ENCODE measurements at places on chromosomes 12 and 14.

DNA sequence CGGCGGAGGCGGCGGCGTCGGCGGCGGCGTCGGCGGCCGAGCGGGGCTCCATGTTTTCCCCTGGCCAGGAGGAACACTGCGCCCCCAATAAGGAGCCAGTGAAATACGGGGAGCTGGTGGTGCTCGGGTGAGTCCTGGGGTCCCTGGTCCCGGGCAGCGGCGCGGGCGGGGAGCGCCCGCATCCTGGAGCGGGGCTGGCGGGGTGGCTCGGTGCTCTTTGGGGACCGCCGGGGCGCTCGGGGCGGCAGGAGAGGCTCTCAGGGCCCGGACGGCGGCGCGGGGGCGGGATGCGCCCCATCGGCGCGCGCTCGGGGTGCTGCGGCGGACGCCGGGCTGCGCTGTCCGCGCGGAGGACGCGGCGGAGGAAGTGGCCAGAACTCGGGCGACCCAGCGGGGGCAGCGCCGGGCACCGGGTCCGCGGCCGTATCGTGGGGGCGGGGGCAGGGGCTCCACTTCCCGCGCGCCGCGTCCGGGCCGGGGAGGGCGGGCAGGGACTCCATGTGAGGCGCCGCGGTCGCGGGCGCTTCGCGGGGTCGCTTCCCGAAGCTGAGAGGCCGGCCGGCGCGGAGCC is 485 bp downstream of the PELI2 start:
- peak; percentile 85 for DNase-seq

DNA sequence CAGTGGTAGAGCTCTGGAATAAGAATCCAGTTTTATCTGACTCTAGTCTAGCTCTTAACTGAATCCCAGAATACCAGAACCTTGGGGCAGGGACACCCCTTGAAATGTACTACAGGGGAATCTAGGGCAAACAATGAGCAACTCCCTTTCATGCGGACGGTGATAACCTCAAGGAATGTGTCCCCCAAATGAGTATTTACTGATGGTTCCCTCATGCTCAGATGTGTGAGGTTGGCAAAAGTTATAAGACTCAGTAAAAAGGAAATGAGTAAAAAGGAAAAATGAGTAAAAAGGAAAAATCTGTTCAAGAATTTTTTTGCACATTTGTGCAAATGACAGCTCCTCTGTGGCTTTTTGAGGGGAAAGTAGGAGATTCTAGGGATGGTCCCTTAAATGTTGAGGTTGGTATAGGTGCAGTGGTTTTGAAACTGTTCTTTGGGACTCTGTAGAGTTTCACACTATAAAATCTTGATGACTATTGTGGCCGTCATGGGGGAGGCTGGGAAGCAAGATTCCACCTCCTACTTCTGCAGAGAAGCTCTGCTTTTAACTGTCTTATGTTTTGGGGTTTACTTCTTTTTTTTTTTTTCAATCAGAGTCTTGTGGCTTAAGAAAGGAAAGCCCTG is 58.6 kb downstream of the NRXN3 start:
- no peak for DNase-seq

GRCh38 chr14:24215495-24216344 is at the start of gene MDP1:
MDP1 (minus strand) TSS chr14:24216066; CDS start chr14:24215955, 111 bp downstream.
- peak; percentile 96 for DNase-seq

GRCh38 chr12:67026487-67027246 is 242.5 kb upstream of the CAND1 start:
- no peak for DNase-seq

DNA sequence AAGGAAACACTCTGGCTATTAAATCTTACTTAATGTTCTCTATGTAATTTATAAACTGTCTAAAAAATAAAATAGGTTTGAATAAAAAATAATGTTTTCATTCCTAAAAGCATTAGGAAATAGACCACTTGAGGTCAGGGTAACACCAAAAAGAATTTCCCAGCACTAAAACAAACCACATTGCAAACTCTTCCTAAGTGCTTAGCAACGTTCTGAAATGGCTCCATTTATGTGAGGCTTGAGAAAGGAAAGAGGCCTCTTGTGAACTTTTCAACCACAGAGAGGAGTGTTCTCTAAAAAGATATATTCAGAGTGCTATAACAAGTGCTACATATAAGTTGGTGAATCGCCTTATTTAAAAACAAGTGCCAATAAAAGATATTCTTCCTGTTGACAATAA is 42.7 kb downstream of the ALX1 start:
- DNase-seq: no peak

DNA sequence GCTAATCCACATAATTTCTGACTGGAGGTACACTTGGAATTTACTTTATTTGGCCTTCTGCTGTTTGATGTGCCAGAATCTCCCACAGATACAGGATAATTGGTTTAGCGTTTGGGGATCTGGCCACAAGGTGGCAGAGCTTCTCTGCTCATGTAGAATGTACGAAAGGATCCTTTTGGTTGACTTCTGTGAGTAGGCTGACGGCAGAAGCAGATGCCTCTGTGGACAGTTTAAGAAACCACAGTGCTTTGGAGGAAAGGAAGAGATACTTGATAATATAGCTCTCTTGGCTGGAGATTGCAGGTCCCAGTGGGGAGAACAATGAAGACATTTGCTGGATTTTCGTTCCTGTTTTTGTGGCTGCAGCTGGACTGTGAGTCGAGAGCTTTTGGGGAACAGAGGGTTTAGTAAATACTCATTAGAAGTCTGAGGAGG is 75.3 kb upstream of the OR4E1 start:
- no peak for DNase-seq

DNA sequence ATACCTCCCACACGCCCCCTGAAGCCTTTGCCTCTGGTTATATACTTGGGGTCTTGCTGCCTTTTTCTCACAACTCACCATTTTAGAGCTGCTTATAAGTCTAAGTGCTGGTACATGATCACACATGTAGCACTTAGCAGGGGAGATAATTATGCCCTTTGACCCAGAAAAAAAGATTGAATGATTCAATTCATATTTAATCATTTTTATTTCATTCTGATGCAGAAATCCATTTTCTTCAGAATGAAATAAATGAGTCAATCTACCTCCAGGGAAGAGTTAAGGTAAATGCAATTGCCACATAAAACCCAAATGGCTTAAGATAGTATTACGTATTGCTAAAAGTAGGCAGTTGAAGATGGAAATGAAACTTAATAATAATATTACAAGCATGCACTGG is 414.6 kb upstream of the PRICKLE1 start:
- no peak for DNase-seq

GRCh38 chr12:12723681-12724420 is 6.7 kb downstream of the CDKN1B start:
- DNase-seq: peak; percentile 82

DNA sequence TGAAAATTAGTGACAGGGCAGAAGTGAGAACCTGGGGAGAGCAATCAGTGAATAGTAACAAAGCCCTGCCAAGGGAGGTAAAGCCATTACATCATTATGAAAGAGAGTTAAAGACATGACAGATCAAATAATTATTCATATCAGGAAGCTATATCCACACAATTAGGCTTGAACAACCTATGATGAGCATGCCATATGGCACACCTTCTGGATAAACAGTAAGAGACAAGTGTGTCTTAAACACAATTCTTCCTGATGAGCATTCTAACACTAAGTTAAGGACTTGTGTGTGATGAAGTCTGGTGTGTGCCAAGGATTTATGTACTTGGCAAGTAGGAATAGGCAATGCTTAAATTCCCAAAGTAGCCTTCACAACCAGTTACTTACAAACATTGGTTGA is 76.1 kb downstream of the GALNT4 start:
- no peak for DNase-seq

DNA sequence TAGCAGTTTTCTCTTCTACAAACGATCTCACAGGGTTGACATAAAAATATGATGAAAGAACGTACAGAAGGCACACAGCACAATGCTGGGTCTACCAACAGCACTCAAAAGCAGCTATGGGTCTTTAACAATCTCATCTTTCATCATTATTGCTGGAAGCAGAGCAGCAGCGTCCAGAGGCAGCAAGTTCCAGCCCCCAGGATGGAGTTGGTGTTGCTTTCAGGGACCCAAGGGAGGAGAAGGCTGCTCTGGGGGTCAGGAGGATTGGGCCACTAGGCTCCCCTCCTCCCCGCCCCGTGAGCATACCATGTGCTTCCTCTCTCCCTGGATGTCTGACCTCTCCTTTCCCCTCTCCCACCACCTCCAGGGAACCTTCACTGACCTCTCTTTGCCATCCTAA is 13.3 kb downstream of the KCTD10 start:
- peak; percentile 78 for DNase-seq

GRCh38 chr14:70144046-70144445 is 44.7 kb downstream of the SLC8A3 start:
- no peak for DNase-seq

Measured in posterior vena cava (tissue), 2 donors.